ENCODE measurements at places on chromosomes 1 and 21.

- H3K27me3 ChIP-seq: peaks cover 2% of the 10 kb centered on the region
- H3K4me1 ChIP-seq: no peaks in the 10 kb centered on the region
- H3K36me3 ChIP-seq: no peaks in the 10 kb centered on the region
- no peak within 1 kb of the TSS for H3K4me3 ChIP-seq
- H3K27ac ChIP-seq: no peak within 1 kb of the TSS
These were observed at the start of gene EPS8L3 for GRCh38 chr1:109763646-109764415. TSS of gene EPS8L3 (minus strand) at chr1:109763923. CDS start at chr1:109761749, 2,174 bp downstream.

DNA sequence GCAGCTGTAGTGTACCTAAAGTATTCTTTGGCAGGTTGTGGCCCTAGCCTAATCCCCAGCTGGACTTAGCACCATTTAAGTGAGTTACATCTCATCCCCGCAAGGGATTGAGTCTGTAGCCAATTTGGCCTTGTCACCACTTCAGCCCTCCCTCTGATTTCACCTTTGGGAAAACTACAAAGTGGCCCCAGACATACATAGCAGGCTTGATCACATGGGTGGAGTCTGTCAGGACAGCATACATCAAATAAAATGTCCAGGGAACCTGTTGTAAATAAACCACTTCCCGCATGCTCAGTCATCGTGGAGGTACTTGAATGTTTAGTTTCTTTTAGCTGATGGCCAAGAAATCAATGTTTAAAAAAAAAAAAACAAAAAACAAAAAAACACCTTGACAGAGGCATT lies 142.5 kb downstream of the DHRS3 start:
- no peaks in the 10 kb centered on the region for H3K36me3 ChIP-seq
- peak overlapping the region; percentile 63 for H3K27ac ChIP-seq
- H3K27me3 ChIP-seq: no peaks in the 10 kb centered on the region
- peaks cover 47% of the 10 kb centered on the region for H3K4me1 ChIP-seq

DNA sequence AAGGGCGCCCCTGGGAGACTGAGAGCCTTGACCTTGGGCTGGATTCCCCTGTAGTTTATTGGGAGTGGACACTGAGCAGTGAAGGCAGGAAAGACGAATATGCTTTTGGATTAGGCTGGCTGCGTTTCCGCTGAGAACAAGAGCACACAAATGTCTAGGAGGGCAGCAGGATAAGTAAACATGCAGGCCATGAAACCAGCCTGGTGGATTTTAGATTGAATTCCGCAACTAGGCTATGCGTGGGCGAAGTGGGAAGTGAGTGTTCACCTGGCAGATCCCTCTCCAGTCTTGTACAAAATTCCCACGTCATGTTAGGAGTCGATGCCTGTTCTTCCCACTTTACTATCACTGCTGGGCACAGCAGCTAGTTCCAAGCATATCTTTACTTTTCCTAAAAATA lies 21.4 kb upstream of the KCNJ6 start:
- no peak overlapping the region for H3K27ac ChIP-seq
- H3K27me3 ChIP-seq: no peaks in the 10 kb centered on the region
- no peaks in the 10 kb centered on the region for H3K4me1 ChIP-seq
- no peak for DNase-seq

DNA sequence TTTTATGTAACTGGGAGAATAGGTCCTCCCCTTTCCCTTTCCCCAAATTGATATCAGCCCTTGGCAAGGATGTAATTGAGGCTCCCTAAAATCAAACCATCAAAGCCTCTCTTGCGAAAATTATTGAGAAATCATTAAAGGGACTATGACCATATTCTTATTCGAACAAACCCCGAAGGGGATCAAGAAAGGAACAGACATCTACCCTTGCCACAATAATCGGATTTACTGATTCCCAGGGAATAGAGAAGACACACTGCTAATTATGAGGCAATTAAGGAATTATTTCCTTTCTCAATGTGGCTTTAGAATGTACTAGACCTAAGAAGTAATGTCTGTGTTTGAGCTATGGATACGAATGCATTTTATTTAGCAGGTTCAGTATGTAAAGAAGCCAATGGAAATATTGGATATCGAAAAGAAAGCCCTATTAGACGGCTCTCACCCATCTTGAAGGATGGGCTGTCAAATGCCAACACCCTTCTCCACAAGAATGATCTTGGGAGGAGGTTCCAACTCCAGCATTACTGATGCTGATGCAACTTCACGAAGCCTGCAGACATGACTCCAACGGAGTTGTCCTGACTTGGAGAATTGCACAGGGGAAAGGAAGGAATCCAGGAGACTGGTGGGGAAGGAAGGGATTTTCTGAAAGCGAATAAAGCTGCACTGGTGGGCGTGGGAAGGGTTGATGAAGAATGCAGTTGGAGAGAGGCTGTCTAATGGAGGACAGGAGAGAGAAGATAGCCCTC lies 11.6 kb upstream of the PTPRF start:
- no peaks in the 10 kb centered on the region for H3K36me3 ChIP-seq
- H3K4me1 ChIP-seq: peaks cover 5% of the 10 kb centered on the region
- H3K27ac ChIP-seq: no peak overlapping the region
- no peak overlapping the region for H3K4me3 ChIP-seq

DNA sequence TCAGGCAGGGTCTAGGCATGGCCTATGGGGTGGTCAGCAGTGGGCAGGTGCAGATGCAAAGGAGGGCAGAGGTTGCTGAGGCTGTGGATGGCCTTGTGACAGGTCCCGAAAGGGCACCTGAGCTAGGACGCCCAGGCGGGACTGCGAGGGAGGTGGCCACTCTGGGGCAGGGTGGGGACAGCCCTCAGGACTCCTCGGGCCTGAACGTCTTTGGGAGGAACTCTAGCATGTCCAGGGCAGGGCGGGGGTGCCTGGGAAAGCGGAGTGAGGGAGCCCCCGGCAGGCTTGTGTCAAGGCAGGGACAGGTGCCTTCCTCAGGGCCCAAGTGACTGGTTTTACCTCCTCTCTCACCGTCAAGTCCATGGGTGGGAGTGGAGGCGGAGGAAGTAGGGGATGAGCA lies 125.4 kb upstream of the WNT4 start:
- no peaks in the 10 kb centered on the region for H3K36me3 ChIP-seq
- no peak overlapping the region for H3K27ac ChIP-seq

GRCh38 chr1:185208626-185209180 lies 51.7 kb downstream of the SWT1 start:
- H3K27ac ChIP-seq: no peak overlapping the region
- H3K4me1 ChIP-seq: peaks cover 4% of the 10 kb centered on the region
- DNase-seq: no peak
- no peaks in the 10 kb centered on the region for H3K36me3 ChIP-seq

GRCh38 chr1:77076759-77077158 lies 142.5 kb downstream of the PIGK start:
- DNase-seq: no peak
- H3K27me3 ChIP-seq: no peaks in the 10 kb centered on the region
- no peaks in the 10 kb centered on the region for H3K36me3 ChIP-seq
- no peak overlapping the region for H3K27ac ChIP-seq

- no peaks in the 10 kb centered on the region for H3K4me1 ChIP-seq
- no peaks in the 10 kb centered on the region for H3K36me3 ChIP-seq
- H3K4me3 ChIP-seq: no peak overlapping the region
- no peaks in the 10 kb centered on the region for H3K27me3 ChIP-seq
- DNase-seq: no peak
These were observed 487.9 kb downstream of the PTBP2 start for GRCh38 chr1:97209381-97209957.

GRCh38 chr1:234670967-234671626 lies 61.1 kb upstream of the IRF2BP2 start:
- H3K27me3 ChIP-seq: no peaks in the 10 kb centered on the region
- no peak overlapping the region for H3K4me3 ChIP-seq

GRCh38 chr1:214441119-214441518 lies 110.3 kb downstream of the PTPN14 start:
- DNase-seq: no peak
- H3K27ac ChIP-seq: peak overlapping the region; percentile 79
- peaks cover 15% of the 10 kb centered on the region for H3K36me3 ChIP-seq
- peaks cover 64% of the 10 kb centered on the region for H3K4me1 ChIP-seq

- peaks cover 33% of the 10 kb centered on the region for H3K4me1 ChIP-seq
- DNase-seq: peak; percentile 13
- H3K27me3 ChIP-seq: no peaks in the 10 kb centered on the region
- no peaks in the 10 kb centered on the region for H3K36me3 ChIP-seq
- H3K27ac ChIP-seq: peak overlapping the region; percentile 97
These were observed 356.5 kb downstream of the GPATCH2 start for GRCh38 chr1:217274416-217274815.

GRCh38 chr1:48093696-48094528 lies 96.7 kb upstream of the TRABD2B start:
- H3K27me3 ChIP-seq: peaks cover 5% of the 10 kb centered on the region
- no peaks in the 10 kb centered on the region for H3K4me1 ChIP-seq
- no peak overlapping the region for H3K27ac ChIP-seq
- peak; percentile 79 for DNase-seq
- H3K4me3 ChIP-seq: no peak overlapping the region

DNA sequence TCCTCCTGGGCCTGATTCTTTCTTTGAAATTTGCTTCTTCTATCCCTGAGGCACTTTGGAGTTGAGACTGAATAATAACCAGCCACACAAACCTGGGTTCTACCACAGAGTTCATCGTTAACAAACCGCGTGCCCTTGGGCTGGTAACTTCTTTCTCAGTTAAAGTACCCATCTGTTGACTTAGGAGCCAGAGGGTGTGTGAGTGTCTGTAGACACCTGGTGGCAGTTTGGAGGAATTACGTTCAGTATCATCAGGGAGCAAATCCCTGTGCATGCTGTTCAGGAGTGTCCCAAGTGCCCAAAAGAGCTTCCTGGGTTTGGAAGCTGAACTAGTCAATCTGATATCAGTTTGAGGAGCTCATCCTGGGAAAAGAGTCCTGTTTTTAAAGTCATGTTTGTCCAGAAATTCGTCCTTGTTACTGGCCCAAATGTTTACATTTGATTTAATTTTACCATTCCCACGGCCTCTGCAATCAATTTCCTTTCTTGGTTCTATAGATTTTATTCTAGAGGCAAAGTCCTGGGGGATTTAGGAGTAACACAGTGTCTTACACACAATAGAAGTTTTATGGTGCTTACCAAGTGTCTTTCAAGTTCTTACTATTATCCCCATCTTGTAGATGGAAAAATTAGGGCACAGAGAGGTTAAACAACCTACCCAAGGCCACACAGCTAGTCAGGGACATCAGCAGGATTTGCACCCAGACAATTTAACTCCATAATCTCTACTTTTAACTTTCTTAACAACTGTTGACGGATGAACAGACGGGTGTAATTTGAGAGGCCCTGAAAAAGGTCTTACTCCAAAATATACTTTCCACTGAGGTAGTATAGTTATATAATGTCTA lies 26.7 kb upstream of the RPTN start:
- no peaks in the 10 kb centered on the region for H3K27me3 ChIP-seq
- no peak overlapping the region for H3K27ac ChIP-seq
- H3K4me1 ChIP-seq: peaks cover 35% of the 10 kb centered on the region
- peak; percentile 82 for DNase-seq

DNA sequence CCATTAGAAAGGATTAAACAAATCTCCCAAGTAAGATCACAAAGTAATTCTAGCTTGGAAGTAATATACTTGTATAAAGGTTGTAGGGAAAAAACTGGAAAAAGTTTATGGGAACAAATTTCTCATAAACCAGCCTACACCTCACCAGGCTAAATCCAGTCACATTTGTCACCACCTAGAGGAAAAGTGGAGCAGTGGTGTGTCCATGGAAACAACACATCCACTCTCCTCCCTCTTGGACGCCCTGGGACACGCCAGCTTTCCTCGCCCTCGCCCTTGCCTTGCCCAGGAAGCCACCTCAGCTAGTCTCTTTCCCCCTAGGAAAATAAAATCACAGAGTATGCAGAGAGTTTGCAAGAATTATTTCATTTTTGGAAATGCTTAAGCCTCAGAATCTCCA lies 2.2 kb downstream of the PALMD start:
- no peak overlapping the region for H3K27ac ChIP-seq
- H3K4me1 ChIP-seq: peaks cover 34% of the 10 kb centered on the region
- no peak for DNase-seq
- H3K4me3 ChIP-seq: no peak overlapping the region
- no peaks in the 10 kb centered on the region for H3K27me3 ChIP-seq

GRCh38 chr1:175174309-175175102 lies 18.1 kb downstream of the KIAA0040 start:
- DNase-seq: no peak
- no peaks in the 10 kb centered on the region for H3K4me1 ChIP-seq
- H3K27ac ChIP-seq: no peak overlapping the region
- H3K4me3 ChIP-seq: no peak overlapping the region

GRCh38 chr1:203320591-203321272 lies 15.4 kb downstream of the BTG2 start:
- no peaks in the 10 kb centered on the region for H3K36me3 ChIP-seq
- no peak overlapping the region for H3K4me3 ChIP-seq
- H3K27ac ChIP-seq: no peak overlapping the region
- H3K4me1 ChIP-seq: no peaks in the 10 kb centered on the region

DNA sequence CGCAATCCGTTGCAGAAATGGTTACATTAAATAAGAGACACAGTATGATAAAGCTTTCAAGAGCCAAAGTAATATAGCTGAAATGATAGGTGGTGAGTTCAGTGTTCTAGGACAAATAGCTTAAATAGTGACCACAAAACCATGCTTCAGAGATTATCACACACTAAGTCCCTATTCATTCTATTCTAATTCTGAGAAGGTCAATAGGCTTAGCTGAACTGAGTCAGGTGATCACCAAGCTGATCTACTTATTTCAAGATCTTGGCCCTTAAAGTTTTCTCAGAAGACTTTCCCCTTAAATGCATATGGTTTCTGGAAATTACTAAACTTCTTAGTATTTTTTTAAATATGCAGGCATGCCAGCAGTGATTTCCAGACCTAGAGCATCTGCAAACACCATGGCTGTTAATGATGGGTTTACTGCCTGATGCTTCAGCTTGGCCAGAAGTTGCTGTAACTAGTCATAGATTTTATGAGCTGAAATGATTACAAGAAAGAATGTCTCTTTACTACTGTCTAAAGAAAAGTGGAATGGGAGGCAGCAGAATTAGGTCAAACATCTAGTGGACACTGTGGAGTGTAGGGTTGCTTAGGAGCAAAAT lies 242.9 kb downstream of the ST6GALNAC3 start:
- no peak for DNase-seq
- H3K27me3 ChIP-seq: no peaks in the 10 kb centered on the region
- H3K4me3 ChIP-seq: no peak overlapping the region
- H3K27ac ChIP-seq: no peak overlapping the region
- H3K36me3 ChIP-seq: no peaks in the 10 kb centered on the region

DNA sequence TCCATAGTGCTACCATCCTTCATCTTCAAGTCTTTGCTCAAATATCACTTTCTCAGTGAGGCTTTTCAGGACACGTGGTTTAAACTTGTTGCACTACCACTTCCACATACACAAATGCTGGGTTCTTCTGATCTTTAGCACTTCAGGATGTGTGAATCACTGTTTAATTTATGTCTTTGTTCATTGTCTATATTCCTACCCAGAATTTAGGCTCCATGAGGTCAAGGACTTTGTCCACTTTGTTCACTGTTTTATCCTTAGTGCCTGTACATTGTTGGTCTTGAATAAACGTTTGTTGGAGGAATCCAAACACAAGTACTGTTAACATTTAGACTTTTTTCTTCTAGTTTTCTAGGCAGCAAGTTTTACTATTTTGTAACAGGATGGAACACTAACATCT lies 42.6 kb upstream of the RALGPS2 start:
- H3K27ac ChIP-seq: no peak overlapping the region
- H3K4me3 ChIP-seq: no peak overlapping the region
- peaks cover 23% of the 10 kb centered on the region for H3K4me1 ChIP-seq
- H3K36me3 ChIP-seq: no peaks in the 10 kb centered on the region
- H3K27me3 ChIP-seq: no peaks in the 10 kb centered on the region
- DNase-seq: no peak

- H3K4me1 ChIP-seq: peaks cover 9% of the 10 kb centered on the region
- H3K27ac ChIP-seq: no peak overlapping the region
- no peaks in the 10 kb centered on the region for H3K27me3 ChIP-seq
- H3K4me3 ChIP-seq: no peak overlapping the region
- no peak for DNase-seq
These were observed 11.8 kb downstream of the MRPS6 start for GRCh38 chr21:34085129-34085528.
